ENCODE measurements at places on chromosomes 16 and 17. TPM values are rescaled to one million over a fixed set of nuclear protein-coding genes. Genes with fewer than 3 reads are reported as not detected.
A peak's percentile ranks its signal among the peaks of the same experiment; 100 is the strongest.

GPR142 gene
- polyA plus RNA-seq: not detected

CPHXL2 gene
- not detected for polyA plus RNA-seq

CHRNB1 gene
- 8.0 TPM for polyA plus RNA-seq

KCNJ16 gene
- 0.87 TPM for polyA plus RNA-seq

METRNL gene
- 8.7 TPM for polyA plus RNA-seq

LPCAT2 gene
- 6.0 TPM for polyA plus RNA-seq

COX6A2 gene
- not detected for polyA plus RNA-seq

GALK1 gene
- 55.6 TPM for polyA plus RNA-seq

HSD17B2 gene
- polyA plus RNA-seq: not detected

GRCh38 chr16:31050280-31051030 is 17.1 kb downstream of the STX4 start:
- DNase-seq: no peak

GRCh38 chr17:74568106-74568873 is 981 bp upstream of the CD300H start:
- no peak for DNase-seq

GRCh38 chr17:68289473-68289872 is 1.5 kb downstream of the SLC16A6 start:
- no peak for DNase-seq

- DNase-seq: no peak
Measured at GRCh38 chr17:65388911-65389310, 172.5 kb downstream of the AXIN2 start.

DNA sequence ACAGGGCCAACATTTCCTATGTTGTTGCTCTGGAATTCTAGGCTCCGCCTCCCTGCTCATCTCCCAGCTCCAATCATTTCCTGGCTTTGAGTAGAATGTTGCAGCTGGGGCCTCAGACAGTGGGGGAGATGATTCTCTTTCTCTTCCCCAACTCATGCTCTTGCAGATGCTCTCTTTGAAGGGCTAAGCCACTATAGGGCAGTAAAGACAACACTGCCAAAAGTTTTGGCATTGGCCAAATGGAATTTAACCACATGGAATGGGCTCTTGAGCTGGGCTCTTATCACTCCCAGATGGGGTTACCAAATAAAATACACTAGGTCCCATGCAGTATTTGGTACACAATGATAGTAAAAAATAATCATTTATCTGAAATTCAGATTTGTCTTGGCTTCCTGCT is 19.6 kb upstream of the EFCAB13 start:
- DNase-seq: no peak

DNA sequence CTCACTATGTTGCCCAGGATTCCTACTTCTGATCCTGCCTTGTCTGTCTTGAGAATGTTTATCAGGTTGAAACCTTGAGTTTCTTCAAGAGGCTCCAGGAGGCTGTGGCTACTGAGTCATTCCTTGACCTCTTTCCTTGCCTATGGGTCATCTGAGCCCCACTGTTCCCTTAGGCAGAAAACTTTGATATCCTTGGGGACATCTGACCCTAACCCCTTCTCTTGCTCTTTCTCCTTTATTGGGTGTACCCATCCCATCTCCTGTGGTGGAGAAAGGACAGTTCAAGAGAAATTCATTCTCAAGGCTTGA is 12.5 kb downstream of the ARL4D start:
- no peak for DNase-seq

- no peak for DNase-seq
Measured at GRCh38 chr16:27706866-27707685, 157.1 kb downstream of the KATNIP start.

- DNase-seq: no peak
Measured at GRCh38 chr16:24367186-24367710, 111.1 kb downstream of the CACNG3 start.

DNA sequence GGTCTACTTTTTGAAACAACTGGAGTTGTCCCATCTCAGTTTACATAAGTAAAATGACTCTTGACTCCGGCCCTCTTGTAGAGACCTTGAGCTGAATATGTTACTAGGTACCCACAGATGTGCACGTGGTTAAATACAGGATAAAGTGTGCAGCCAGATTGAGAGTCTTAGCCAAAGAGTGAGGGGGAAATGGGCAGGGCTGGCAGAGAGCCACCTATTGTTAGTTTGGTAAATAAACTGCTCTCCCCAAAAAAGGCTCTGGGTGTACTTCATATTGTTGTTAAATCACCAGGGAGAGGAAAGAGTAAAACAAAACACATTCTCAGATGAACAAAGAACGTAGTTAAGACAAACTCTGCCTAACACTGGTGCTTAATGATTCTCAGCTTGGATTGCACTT is 20.3 kb downstream of the G6PC1 start:
- DNase-seq: no peak

- no peak for DNase-seq
Measured at GRCh38 chr17:42362245-42362961, 25.8 kb downstream of the STAT3 start.

- DNase-seq: no peak
Measured at GRCh38 chr17:18035704-18036103, 3.3 kb downstream of the ATPAF2 start.

DNA sequence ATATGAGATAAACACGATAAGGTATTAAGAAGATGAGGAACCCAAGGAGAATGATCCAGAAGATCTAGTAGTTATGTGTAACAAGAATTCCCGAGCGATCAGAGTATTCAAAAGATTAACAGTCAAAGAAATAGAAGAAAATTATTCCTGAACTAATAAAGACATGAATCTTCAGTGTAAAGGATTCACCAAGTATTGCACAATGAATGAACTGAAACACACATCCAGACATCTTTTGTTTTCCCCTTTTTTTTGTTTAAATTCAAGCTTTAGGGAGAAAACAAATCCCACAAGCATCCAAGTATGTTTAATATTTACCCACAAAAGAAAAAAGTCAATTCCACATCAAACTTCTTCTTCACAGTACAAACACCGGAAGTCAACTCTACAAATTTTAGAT is 23.7 kb upstream of the MYOCD start:
- DNase-seq: no peak

DNA sequence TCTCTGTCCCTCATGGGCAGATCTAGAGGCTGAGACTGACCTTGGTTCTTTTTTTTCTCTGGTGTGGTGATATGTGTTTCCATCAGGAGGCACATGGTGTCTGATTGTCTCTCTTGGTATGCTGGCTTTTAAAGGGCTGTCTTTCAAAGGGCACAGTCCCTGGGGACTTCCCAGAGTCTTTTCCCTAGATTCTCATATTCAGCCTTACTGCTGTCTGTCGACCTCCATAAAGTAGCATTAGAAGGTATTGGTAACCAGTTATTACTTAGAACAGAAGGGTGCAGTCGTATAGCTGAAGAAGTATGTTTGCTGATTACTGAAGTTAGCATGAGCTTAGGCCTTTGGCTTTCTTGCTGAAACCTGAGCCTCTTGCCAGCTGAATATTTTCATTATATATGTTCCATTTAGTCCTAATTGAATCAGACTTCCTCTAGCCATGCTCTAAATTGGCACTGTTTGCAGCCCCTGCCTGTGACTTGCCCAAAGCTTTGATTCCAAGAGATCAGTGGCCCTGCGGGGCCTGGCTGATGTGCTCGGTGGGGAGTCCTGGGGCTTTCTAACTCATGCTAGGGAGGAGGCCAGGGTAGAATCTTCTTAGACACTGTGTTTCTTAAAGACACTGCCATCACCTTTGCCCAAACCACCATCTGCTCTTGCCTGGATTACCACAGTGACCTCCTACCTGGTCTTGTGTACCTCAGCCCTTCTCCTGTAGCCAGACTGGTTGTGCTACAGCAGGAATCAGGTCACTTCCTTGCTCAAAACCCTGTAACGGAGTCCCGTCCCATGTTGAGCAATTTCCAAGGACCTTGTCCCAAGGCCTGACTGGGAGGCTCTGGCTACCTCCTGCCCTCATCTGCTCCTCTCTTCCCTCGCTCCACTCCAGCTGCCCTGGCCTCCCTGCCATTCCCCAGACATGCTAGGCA is 71.5 kb downstream of the WWP2 start:
- no peak for DNase-seq

GRCh38 chr16:78659668-78660217 is 560.3 kb downstream of the WWOX start:
- no peak for DNase-seq

GRCh38 chr17:10200016-10200415 is 1.6 kb upstream of the GAS7 start:
- no peak for DNase-seq

DNA sequence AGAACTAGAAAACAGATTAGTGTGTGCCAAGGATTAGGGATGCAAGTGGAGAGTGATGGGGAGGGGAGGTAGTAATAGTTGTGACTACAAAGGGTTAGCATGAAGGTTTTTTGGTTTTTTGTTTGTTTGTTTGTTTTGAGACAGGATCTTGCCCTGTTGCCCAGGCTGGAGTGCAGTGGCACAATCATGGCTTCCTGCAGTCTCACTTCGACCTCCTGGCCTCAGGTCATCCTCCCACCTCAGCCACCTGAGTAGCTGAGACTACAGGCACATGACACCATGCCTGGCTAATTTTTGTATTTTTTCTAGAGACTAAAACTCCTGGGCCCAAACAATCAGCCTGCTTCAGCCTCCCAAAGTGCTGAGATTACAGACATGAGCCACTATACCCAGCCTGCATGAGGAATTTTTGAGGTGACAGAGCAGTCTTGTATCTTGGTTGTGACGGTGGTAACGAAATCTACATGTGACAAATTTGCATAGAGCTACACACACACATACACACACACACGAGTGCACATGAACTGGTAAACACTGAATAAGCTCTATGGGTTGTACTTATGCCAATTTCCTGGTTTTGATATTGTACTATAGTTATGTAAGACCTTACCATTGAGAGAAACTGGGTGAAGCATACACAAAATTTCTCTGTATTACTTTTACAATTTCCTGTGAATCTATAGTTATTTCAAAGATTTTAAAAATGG is 59.6 kb upstream of the TOM1L1 start:
- no peak for DNase-seq

- no peak for DNase-seq
Measured at GRCh38 chr16:15798671-15799070, 58.2 kb downstream of the MYH11 start.

DNA sequence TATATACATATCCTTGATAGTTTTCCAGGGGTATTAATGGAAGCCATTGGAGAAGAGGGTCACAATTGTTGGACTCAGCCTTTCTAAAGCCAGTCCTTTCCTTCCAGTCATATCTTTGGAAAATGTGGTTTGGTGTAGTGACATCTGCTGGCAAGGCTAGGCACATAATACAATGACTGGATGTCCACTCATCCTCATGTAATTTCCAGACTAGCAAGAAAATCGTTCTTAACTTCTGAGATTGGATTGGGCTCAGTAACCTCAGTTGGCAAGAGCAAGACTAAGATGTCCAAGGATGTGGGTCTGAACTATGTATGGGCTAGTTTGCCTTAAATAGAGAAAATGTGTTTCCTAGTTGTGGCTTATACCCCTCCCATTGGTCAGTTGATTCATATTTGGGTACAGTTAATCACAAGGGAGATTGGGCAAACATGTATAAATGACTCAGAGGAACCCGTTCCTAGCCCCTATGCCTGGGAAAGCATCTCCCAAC is 8.7 kb upstream of the KAT7 start:
- DNase-seq: peak; percentile 34

DNA sequence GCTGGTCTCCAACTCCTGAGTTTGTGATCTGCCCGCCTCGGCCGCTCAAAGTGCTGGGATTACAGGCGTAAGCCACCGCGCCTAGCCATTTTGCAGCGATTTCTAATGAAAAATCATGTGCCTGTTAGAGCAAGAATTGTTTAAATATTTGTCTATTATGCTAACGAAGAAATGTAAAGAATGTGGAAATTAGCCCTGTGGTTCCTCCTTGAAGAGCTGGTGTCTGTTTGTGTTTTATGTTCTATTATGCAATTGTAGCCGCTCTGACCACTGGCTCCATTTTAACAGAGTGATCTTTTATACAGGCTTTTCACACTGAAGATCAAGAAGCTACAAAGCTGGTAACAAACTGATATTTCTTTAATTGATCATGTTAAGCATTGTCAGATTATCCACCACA is 217.3 kb downstream of the USP22 start:
- DNase-seq: no peak

DNA sequence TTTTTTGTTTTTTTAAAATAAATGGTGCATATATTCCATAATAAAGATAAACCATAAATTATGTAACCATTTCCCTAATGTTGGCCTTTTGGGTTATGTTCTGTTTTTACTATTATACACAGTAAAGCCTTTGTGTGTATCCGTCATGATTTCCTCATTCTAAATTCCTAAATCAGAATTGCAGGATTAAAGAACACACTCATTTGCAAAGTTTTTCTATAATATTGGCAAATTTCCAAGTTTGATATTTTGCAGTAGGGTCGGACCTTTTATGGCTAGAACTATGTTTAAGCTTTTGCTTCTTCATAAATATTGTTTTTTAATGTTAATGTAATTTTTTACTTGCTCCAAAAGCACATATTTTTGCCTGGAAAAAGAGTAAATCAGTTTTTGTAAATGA is 16.6 kb downstream of the GOSR1 start:
- no peak for DNase-seq

DNA sequence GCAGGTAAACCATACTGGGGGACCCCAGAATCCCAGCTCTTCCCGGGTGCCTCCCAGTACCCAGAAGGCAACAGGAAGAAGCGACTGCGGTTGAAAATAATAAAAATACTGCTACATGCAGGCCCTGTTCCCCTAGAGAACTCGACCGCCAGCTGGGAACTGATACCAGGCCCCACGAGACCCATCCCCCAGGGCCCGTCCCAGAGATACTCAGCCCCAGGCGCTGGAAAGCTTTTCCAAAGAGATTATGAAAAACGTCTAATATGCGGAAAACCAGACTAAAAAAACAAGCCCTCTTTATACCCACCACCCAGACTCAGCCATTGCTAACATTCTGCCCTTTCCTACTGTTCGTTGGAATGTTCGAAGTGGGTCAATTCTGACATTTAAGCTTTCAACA is 12.9 kb upstream of the MEAK7 start:
- DNase-seq: no peak

- no peak for DNase-seq
Measured at GRCh38 chr16:49409121-49409520, 35.5 kb downstream of the C16orf78 start.
